Activated T-cell treated with anti-CD3 and anti-CD28 coated beads, Interleukin-2, amount 50 U/mL, for 72 hours (primary cell): ENCODE measurements at places on chromosomes 3 and 15.

- no peak for DNase-seq
These were observed 49.7 kb downstream of the TMEM39A start for GRCh38 chr3:119413603-119414280.

DNA sequence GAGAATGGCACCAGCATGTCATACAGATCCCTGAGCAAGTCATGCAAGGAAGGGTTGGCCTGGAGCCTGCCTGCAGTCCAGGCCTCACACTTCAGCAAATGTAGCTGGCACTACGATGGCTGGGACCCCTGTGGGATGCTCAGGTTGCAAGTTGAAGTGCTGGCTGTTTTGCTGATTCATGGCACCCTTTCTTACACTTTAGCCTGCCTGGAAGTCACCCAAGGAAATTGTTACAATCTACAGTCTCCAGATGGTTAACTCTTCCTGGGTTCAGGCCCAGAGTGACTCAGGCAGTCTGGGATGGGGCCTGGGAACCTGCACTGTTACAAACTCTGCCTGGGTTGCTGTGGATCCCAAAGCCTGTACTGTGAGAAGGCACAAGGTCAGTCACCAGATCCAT is 91.0 kb upstream of the SLC6A11 start:
- DNase-seq: no peak

- DNase-seq: no peak
These were observed 507.5 kb upstream of the NR2F2 start for GRCh38 chr15:95822961-95823360.

- no peak for DNase-seq
These were observed 85.0 kb downstream of the FOXP1 start for GRCh38 chr3:71498543-71498942.

GRCh38 chr3:30305021-30305420 is 301.4 kb upstream of the TGFBR2 start:
- no peak for DNase-seq

GRCh38 chr3:100761211-100761942 is 52.1 kb downstream of the TFG start:
- peak; percentile 11 for DNase-seq

DNA sequence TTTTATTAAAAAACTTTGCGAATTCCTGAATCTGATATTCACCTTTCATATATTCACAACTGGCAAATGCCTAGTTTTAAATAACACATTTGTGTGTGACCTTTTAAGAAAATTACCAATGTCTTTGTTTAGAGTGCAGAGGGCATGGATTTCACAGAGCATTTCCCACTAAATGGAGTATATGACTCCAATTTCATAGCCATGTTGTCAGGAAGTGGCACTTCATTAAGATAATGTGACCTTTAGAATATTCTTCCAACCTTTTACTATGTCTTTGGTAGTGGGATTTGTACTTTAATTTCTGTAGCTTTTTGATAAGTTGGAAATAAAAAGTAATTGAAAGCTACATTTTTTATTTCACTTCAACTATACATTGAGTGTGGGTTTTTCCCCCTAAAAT is 188.7 kb downstream of the NAALADL2 start:
- DNase-seq: no peak

GRCh38 chr3:172235698-172236097 is 196.3 kb downstream of the FNDC3B start:
- DNase-seq: no peak

- DNase-seq: no peak
These were observed 32.2 kb upstream of the SNRK start for GRCh38 chr3:43254125-43254524.

- DNase-seq: no peak
These were observed 112.3 kb upstream of the PHLDB2 start for GRCh38 chr3:111746772-111747171.

- DNase-seq: no peak
These were observed 47.3 kb downstream of the P3H2 start for GRCh38 chr3:190073264-190074008.

GRCh38 chr15:96524676-96525417 is 194.3 kb downstream of the NR2F2 start:
- DNase-seq: no peak

DNA sequence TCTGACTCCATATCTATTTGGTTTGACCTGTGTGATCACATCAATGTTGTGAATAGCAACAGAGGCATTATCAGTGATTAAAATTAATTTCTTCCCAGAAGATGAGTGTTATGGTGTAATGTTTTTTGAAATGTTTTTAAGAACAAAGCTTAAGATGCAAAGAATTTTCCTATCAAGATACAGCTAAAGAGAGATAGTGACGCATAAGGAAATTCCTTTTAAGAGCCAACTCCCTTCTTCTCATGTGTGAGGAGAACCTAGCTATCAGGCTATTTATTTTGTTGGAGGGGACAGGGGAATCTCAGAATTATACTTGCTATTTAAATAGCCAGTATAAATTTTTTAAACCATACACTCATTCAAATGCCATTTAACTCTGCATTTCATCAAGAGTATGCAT is 71.3 kb downstream of the COL8A1 start:
- DNase-seq: no peak

- no peak for DNase-seq
These were observed 27.5 kb downstream of the NCBP2 start for GRCh38 chr3:196914866-196915265.

- DNase-seq: no peak
These were observed 50.4 kb downstream of the KLF13 start for GRCh38 chr15:31377030-31377429.

- DNase-seq: no peak
These were observed 49.8 kb downstream of the RSRC1 start for GRCh38 chr3:158159714-158160113.

DNA sequence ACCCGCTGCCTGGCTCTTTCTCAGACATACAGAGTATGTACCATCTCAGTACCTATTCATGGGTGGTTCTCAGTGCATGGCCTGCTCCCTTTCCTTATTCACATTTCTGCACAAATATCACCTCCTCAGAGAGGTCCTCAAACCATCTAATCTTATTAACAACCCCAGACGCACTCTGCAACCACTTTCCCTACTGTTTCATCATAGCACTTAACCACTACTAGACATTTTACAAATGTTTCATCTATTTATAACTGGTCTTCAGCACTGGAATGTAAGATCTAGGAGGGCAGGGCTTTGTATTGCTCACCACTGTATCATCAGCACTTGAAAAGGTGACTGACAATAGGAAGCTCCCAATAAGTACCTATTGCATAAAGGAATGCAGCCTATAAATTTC is 45.1 kb downstream of the TNIK start:
- no peak for DNase-seq

- no peak for DNase-seq
These were observed 46.7 kb downstream of the UBE3A start for GRCh38 chr15:25391971-25392721.

- no peak for DNase-seq
These were observed 274.0 kb downstream of the RYR3 start for GRCh38 chr15:33584797-33585196.

- DNase-seq: no peak
These were observed 199.3 kb upstream of the GOLIM4 start for GRCh38 chr3:168295027-168295426.

DNA sequence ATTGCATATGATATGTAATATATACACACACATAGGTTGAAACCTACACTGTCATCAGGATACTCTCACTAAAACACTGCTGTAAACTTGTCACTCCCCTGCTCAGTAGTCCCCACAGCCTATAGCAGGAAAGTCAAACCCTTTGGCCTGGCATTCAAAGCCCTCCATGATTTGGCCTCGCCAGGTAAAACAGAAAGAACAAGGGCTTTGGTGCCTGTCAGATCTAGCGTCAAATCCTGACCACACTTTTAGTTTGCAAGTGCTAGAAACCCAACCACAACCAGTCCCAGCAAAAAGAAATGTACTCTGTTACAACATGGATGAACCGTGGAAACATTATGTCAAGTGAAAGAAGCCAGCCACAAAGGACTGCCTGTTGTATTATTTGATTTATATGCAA is 11.4 kb downstream of the CRABP1 start:
- peak; percentile 11 for DNase-seq

DNA sequence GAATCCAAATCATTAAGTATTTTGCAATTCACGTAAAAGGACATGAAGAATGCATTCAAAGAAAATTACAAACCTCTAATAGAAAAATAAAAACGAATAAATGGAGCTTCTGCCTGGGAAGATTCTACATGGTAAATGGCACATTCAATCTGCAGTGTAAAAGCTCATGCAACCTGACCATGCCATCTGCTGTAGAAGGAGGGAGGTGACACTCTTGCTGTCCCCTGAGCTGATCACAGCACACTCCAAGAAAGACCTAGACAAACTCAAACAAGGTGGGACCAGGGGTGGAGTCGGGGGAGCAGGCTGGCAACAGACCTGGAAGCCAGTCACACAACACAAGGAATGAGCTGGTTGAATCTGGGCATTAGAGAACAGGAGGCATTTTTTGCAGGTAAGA is 101.8 kb downstream of the BDH1 start:
- no peak for DNase-seq

DNA sequence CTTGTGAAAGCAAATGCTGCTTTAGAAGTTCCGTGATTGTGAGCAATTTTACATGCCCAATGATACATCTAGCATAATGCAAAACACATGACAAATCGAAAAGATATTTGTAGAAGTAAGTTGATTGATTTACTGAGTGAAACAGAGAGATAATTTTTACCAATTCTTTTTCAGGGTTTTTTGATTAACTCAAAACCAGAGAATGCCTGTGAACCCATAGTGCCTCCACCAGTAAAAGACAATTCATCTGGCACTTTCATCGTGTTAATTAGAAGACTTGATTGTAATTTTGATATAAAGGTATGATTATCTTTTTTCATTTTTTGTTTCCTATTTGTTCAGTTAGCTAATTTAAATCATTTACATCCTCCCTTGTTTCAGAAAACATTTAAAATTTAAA is 58.8 kb downstream of the RNF13 start:
- DNase-seq: no peak

GRCh38 chr3:30646181-30646876 is 39.9 kb downstream of the TGFBR2 start:
- no peak for DNase-seq

DNA sequence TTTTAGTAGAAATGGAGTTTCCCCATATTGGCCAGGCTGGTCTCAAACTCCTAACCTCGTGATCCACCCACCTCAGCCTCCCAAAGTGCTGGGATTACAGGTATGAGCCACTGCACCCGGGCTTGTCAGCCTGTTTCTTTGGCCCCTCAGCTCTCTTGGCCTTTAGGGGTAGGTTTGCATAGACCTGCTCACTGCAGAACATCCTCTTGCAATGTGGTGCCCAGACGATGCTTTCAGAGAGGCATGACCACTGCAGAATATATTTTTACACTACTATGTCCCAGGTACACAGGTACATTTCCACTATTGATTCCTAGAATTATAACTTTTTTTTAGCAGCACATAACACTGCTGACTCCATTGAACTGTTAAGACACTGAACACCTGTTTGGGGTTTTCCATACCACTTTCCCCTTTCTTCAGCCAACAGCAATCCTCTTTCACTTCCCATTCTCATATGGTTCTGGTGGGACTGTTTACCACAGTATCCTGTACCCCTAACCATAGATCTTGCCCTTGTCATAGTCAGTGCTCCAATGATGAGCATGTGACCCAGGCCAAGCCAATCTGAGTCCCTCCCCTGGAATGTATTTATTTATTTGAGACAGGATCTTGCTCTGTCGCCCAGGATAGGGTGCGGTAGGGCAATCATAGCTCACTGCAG is 21.1 kb downstream of the CCDC32 start:
- no peak for DNase-seq

DNA sequence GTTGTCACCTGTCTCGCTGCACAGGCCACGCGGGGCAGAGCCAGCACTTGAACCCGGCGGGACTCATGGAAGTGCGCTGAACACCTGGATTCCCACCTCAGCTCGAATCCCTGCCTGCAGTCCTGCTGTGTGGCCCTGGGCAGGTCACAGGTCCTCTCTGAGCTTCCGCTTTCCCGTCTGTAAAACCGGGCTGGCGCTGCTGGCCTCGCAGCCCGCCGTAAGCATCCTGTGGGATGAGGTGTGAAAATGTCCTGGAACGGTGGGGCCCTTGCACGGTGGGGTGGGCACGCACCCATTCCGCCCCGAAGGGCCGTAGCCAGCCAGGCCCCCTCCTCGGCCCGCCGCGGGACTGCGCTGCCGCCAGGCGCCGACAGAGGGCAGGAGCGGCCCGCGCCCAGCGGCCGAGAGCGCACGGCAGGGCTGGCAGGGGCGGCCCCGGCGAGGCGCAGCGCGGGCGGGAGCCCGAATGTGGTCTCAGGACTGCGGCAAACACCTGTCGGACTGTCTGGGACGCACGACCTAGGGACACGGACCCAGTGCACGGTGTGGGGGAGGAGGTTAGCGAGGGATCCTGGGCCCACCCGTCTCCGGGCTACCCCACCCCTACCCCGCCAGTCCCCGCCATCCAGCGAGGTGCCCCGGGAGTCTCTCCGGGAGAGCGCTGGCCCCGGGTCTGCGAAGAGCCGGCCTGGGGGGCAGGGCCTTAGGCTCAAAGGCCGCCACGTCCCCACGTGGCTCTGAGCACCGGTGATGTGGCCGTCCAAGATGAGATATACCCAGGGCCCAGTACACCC is 40.4 kb downstream of the DNAJB8 start:
- DNase-seq: peak; percentile 58

DNA sequence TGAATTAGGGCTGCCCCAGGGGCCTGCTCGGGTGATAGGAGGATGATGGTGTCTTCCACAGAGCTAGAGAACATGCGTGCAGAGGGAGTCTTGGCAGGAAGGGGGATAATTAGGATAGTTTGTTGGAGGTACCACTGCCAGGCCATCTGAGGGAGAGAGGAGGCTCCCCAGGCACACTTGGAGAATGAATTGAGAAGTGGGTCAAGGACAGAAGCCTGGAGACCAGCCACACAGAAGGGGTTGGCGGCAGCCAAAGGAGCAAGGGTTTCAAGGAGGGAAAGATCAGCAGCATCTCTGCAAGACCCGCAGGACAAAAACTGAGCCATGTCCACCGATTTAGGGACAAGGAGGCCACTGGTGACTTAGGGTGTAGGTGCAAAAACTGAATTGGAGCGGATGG is 6.9 kb downstream of the SLC28A1 start:
- no peak for DNase-seq

DNA sequence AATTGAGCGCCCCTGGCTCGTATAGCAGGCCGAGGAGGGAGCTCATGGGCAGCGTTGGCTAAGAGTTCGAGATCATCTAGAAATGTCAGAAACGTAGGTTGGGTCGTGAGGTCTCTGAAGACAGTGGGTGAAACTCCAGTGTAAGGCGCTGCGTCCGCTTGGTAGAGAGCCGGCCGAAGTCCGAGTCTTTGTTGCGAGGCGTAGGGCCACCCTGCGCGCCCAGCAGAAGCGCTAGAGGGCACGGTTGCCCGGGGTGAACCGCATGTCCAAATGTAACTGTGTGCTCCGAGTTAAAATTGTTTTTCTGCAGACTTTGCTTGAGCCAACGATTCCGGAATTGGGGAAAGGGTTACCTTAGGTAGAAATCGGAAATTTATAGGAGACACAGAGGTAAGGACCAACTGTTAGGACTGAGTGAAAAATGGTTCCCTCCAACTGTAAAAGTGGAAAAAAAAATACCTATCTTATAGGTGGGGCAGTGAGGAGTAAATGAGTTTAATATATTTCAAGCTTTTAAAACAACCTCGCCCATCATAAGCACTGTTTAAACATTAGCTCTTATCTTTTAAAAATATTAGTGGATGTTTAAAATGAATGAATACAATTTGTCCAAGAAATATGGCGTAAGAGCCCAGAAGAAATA is 993 bp upstream of the SIAH2 start:
- peak; percentile 58 for DNase-seq
